Osteoblast (primary cell): ENCODE measurements at places on chromosomes 16 and 17.

- DNase-seq = no peak
Measured at GRCh38 chr16:25270577-25270976, 12.9 kb upstream of the ZKSCAN2 start.

DNA sequence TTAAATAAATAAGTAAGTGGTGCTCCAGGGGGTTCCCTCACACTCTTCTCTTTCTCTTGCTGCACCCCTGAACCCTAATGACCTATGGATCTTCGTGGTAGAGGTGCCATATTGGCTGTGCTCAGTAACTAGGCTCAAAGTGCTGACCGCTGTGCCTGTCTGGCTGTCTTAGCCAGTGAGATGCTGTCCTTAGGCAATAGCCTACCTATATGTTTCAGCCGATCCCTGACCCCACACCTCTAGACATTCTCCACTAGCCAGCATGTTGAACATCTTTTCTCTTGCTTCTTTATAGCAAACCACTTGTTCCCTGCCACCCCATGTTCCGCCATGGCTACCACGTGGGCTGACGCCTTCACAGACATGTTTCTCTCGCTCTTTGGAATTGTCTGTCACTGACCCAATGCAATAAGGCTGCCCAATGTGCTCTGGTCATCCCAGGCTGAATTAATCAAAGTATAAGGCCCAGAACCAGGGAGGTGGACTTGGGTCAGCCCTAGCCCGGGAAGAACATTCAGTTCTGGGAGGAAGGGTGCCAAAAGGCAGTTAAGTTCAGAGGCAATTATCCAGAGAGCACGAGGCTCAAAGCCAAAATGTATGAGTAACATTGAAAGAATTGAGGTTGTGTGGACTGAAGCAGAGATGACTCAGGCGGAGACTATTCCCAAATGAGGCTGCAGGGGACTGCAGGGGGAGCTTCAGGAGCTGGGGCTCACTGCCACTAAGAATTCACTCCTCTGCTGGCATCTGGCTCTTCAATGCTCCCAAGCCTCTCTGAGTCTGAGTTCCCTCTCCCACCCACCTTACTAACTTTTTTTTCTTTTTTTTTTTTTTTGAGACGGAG lies 28.7 kb upstream of the TNRC6A start:
- peak; percentile 81 for DNase-seq

GRCh38 chr16:19375561-19376158 lies 42.0 kb upstream of the TMC5 start:
- DNase-seq = no peak

DNA sequence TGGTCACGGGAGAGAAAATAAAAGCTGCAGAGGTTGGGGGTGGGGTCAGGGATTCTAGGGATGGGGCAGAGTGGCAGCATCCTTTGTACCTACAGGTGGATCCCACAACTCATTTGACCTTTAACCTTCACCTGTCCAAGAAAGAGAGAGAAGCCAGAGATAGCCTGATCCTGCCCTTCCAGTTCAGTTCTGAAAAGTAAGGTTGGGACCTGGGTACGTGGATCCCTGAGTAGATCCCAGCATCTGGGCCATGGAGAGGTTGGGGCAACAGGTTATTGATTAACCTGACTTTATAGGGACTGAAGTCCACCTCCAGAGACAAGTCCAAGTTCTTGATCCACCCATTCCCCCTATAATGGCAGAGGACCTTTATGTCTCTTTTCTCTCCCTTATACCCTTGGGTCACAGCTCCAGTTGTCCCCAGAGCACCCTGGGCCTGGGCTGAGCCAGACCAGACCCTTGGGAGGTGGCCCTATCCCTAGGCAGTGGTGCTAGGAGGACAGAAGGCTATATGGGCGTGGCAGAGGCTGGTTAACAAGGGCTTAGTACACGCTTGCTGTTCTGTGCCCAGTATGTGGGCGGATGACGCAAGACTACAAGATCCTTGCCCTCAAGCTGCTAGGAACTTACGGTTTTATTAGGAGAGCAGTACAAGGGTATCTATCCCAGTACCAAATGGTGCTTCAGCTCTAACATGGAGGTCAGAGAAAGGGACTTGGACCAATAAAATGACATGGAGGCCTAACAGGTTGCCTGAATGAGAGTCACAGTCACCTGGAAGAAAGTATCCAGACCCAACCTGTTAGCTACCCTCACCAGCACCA lies 3.3 kb downstream of the CLDN7 start:
- DNase-seq = peak; percentile 90

DNA sequence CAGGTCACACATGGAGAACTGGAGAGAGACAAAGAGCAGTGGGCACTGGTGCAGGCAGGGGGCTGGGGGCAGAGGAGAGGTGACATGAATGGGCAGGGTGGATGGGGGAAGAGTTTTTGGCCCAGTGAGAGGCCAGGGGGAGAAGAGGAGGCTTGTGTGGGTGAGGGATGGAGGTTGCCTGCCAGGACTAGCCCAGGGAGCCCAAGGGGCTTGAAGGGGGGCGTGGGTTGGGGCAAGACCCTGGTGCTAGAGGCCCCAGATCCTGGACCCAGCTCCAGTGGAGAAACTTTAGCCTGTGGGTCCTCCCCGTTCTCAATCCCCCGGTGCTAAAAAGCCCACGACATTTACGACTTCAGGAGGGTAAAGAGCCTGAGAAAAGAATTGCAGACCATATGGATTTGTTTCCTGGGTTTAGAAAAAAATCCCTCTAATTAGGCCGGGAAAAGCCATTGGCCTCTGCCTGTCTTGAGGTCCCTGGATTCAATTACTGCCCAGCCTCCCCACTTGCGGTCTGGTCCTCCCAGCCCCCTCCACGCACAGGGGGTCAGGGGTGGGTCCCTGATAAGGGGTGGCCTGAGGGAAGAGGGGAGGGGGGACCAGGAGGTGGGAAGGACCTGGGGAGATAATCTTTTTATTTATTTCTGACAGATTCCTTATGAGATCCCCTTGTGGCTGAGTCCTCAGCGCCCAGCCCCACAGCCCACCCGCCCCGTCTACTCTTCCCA lies 33.0 kb downstream of the NGFR start:
- peak; percentile 45 for DNase-seq

- DNase-seq = no peak
Measured at GRCh38 chr16:54921206-54921824, 9.3 kb upstream of the IRX5 start.

GRCh38 chr16:46895399-46896313 lies 11.5 kb downstream of the GPT2 start:
- no peak for DNase-seq

DNA sequence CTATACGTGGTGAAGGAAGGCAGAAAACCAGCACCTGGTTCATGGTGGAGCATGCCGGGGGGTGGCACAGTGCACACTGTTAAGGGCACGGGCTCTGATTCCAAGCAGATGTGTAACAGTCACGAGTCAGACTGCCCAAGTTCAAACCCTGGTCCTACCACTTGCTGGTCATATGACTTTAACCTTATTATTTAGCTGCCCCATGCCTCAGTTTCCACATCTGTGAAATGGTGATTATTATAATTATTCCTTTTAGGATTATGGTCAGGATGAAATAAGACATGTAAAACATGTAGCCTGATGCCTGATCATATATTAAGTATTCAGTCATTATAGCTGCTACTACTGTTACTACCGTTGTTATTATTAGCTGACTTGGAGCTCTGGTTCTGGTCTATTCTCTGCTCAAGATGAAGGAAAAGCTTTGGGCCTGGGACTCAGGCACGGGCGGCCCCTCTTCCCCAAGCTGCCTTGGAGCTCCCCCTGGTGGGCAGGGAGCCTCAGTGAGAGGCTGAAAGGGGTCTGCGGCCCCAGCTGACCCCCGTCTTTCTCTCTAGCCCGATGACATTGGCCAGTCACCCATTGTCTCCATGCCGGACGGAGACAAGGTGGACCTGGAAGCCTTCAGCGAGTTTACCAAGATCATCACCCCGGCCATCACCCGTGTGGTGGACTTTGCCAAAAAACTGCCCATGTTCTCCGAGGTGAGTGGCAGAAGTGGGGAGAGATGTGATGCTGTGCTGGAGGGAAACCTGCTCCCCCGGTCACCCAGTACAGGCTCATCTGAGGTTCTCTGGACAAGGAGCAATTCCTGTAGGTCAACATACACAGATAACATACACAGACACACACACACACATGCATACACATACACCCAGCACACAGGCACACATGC lies 14.0 kb downstream of the NR1D1 start:
- peak; percentile 96 for DNase-seq

DNA sequence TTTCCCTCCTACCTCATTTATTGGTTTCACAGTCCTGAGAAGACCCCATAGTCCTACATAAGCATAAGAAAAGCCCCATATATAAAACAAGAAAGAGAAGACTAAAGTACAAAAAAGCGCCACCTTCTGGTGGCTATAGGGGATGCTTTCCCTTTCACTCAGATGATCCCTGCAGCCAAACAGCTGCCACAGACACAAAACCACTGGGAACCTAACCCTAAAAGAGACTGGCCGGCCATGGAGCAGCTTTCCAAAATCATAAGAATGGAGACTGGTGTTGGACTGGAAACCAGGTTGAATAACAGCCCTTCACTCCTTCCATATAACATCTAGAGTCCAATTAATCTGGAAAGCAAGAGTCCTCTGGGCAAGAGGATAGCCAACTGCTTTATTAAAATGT lies 11.4 kb downstream of the DYNC1LI2 start:
- peak; percentile 80 for DNase-seq

DNA sequence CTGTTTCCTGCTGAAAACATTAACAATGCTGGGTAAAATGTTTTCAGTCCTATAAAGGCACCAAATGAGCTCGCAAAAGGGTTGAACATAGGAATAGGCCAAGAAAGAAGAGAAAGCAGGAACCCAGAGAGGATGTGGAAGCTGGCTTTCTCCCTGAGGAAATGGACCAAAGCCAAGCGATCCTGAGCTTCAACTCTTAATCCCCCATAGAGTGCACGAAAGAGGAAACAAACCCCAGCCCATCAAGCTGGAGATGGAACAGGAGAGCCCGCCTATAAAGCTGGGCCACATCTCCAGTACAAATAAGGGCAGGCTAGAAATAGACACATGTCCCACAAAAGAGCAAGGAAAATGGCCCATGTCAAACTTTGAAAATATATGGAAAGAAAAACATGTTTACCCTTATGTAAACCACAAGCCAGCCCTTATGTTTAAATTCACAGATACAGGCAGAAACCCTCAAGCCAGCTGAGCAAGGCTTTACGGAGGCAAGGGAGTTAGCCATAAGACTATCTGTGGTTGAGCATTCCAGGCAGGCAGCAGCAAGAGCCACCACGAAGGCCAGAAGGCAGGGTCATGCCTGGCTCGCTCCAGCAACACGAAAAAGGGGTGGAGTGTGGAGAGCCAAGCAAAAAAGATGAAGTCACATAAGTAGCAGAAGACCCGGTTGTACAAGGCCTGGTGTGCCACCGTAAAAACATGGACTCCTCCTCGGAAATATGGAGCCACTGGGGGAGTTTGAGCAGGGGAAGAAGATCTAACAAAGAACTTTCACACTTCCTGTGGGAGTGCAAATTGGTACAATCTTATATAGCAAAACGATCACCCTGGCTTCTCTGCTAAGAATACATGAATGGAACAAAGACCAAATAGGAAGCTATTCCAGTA lies 27.8 kb downstream of the COPRS start:
- DNase-seq = no peak

GRCh38 chr16:50986453-50986852 lies 164.6 kb downstream of the SALL1 start:
- DNase-seq = no peak

DNA sequence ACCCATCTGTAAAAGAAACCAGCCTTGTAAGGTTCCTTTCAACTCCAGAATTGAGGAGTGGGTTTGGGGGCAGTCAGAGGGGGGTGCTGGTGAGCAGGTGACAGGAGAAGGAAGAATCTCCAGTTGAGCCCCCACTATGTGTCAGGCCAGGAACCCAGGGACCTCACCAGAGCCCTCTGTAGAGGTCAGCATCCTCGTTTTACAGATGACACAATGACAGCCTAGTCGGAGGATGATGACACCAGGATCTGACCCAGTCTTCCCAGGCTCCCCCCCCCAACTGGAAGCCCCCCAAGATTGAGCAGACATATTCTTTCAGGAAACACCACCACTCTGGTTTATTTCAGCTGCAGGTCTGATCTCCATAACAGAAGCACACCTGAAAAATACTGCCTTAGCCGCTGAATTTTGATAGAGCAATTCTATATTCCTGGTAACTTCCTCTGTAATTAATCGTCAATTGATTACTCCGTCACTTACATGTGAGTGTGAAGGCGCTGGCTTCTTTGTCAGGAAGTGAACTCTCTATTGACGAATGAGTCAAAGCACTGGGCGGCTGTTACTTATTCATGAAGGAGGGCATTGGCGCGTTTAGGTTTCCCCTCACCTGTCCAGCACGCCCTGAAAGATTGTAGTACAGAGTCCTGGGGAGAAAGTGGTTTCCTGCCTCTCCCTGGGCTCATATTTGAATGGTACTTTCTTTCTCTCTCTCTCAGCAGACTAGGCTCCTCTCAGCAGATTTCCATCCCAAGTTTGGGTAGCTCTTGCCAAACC lies 21.2 kb downstream of the SOCS3 start:
- DNase-seq = peak; percentile 36

DNA sequence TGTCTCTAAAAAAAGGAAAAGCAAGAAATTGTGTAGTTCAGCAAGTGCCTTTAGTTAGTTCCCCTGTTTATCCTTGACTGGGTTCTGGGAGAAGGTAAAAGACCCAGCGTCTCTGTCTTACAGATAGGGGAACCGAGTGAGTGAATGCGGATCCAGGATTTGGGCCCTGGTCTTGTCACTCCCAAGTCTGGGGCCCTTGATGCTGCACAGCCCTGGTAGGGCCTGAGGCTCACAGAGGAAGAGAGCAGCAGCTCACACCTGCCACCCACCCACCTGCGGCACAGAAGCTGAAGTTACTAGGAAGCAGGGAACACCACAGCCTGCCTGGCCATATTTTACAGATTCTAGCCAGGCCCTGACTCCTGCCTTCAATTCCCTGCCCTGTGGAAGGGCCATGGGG lies 22.2 kb downstream of the LASP1 start:
- DNase-seq = peak; percentile 78

DNA sequence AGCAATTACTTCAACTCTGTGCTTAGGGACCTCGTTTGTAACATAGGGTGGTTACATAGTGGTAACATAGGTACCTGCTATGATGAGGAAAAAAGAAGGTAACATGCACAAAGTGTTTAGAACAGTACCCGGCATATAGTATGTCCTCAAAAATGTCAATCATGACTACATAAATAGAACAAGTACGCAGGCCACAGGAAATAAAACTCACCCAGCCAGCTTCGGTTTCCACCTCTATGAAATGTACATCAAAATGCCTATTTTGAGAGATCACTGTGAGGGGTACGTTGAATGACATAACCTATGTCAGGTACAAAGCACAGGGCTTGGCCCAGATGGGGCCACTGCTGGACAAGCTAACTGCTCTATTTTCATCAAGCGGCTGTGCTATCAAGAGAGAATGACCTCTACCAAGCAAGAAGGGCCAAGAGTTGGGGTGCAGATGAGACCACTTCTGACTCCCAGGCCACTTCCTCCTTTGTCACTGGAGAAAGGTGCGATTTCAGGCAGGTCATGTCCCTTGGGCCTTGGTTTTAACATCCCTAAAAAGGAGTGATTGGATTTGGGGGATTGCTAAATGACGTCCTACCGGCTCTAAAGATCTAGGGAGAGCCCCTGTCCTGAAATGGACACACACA lies 45.4 kb downstream of the WSB1 start:
- DNase-seq = no peak

GRCh38 chr16:51825779-51826178 lies 674.7 kb upstream of the SALL1 start:
- DNase-seq = no peak

GRCh38 chr17:70074956-70075355 lies at the start of gene KCNJ16:
TSS of gene KCNJ16 (plus strand) at chr17:70075225. CDS start at chr17:70132088, 56,863 bp downstream.
- no peak for DNase-seq

GRCh38 chr17:46971647-46972300 lies 7.3 kb downstream of the RPRML start:
- no peak for DNase-seq

GRCh38 chr16:67137605-67138004 lies 13.2 kb downstream of the B3GNT9 start:
- no peak for DNase-seq

- DNase-seq = no peak
Measured at GRCh38 chr17:9258115-9259015, 237.1 kb downstream of the NTN1 start.
